ENCODE measurements at places on chromosomes 4 and X.

DNA sequence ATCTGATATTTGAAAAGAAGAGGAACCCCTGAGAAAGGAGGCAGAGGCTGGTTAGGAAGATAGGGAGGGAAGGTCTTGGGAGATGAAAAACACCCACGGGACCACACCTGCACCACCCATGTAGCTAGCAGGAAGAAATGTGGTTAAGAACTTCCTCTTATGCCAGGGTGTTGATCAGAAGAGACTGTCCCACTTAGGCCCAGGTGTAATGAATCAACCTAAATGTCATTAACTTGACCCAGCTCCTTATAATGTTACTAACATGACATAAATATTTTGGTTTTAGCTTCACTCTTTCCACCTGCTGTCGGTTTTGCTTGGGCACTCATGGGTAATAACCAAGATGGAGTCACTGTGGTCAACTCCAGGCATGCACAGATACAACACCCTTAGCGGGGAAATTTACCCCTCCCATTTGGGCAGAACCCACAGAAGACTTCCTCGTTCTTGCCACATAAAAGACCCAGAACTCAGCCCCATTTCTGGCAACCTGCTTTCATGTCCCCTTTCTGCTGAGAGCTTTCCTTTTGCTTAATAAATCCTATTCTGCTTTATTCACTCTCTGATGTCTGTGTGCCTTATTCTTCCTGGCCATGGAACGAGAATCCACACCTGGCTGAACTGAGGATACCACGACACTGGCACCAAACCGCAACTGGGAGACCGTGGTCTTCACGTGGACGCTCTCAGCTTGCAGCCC is 46.8 kb downstream of the ZNF141 start:
- DNase-seq, result no peak

GRCh38 chr4:52573551-52573950 is 85.5 kb downstream of the USP46 start:
- no peak for DNase-seq

DNA sequence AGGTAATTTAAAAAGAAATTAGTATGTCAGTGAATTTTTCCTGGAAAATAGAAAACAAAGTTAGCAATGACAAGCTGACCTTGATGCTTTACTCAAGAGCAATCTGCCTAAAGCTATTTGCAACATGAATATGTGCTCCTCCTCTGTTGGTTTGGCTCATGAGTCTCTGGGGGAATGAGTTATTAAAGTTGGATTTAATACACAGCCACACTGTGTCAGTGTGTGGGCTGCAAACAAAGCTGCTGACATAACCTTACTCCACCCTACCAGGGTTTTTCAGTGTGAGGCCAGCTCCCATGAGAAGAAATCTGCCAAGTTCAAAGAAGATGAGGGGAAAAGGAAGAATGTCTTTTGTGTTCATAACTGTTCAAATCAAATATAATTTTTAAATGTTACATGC is 280.5 kb downstream of the TLL1 start:
- no peak for DNase-seq

DNA sequence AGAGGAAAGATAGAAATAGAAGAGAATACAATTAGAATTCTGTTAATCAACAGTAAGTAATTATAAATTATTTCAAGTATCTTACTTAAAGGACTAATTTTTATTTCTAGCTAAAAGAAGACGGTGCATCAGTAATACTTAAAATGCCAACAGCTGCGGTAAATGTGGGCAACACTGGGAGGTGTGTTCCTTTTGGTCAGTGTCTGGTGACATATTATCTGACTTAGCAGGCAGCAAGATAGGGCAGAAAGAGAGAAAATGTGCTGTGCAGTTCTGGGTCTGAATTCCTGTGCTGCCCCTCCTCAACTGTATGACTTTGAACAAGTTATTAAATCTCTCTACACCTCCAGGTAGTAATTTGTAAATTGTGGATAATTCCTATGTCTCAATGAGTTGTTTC is 120.6 kb downstream of the ZNF827 start:
- no peak for DNase-seq

DNA sequence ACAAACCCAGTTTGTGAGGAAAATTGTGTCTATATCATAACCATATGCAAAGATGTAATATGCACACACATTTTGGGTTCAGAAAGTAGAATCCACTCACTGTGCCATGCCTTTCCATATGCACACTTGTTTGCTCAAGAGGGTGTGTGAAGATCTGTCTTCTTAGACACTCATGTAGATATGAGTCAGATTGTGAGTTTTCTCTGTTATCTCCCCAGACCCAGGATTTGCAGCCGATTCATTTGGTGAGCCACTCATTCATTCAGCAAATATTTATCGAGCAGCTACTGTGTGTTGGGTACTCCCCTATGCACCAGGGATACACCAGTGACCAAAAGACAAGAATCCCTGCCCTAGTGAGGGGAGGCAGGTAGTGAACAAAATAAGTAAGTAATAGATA is 81.5 kb downstream of the CLCN5 start:
- no peak for DNase-seq

- no peak for DNase-seq
These were observed 327.5 kb downstream of the BMPR1B start for GRCh38 chr4:95085124-95085833.

DNA sequence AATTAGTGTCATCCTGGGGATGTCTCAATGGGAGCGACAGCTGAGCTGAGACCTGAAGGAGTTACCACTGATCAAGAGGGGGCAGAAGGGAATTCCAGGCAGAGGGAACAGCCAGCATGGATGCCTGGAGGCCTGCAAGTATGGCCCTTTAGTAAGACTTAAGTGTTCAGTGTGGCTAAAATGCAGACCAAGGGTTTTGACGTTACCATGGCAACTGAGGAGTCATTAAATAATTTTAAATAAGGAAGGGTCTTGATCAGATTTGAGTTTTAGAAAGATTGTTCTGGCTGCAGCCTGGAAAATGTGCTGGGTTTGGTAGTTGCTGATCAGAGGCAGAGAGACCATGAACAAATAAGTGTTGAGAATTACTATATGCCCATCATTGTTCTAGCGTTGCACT is 285.5 kb downstream of the USP46 start:
- DNase-seq, result no peak

GRCh38 chr4:112431158-112431557 is 84.8 kb downstream of the NEUROG2 start:
- DNase-seq, result no peak

DNA sequence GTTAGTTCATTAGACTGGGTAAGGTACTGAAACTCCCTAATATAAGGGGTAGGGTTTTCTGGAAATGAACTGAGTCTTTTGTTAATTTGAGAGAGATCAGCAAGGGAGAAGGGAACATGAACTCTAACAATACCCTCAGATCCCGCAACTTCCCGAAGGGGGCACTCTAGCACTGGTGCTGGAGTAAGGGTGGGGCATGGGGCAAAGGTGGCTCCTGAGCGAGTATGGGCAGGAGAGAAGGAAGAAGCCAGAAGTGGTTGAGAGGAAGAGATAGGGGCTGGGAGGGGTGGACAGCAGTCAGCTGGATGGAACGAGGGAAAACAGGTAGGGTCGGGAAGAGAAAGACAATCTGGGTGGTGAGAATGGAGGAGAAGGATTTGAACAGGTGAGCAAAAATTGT is 183.2 kb upstream of the MAGEE2 start:
- DNase-seq, result no peak

DNA sequence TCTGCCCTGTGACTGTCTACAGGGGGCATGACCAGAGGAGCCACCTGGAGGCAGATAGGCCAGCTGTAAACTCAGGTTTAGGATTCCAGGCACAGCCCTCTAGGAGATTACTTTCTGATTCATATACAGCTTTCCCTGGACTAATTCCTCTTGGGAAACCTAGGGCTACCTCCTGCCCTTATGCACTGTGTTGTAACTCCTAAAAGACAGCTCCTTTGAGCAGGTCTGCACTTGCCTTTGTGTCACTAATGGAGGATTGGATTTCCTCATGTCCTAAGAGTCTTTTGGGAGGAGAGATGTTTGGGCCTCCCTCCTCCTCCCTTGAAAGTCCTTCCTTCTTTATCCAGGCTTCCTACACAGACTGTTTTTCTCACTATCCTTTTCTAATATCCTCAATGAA is 202.0 kb downstream of the PCDH19 start:
- no peak for DNase-seq

- DNase-seq, result no peak
These were observed 469.1 kb downstream of the GBA3 start for GRCh38 chr4:23161787-23162186.

GRCh38 chrX:30824275-30824674 is 64.8 kb downstream of the TAB3 start:
- DNase-seq, result no peak

DNA sequence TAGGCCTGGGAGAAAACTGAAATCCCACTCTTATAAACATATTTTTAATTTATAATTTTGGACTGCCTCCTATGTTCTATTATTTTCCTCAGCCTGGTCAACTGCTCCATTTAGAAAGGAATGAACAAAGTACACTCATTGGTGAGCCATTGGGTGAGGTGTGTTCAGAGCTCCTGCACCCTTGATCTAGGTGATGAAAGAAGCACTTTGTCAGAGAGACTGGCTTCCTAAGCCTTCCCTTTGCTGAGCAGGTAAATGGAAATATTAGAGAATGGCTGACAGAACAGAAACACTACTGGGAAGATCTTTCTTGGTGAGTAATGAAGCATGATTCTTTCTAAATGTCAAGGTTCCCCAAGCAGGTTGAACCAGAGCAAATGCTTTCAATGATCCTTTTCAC is 19.0 kb upstream of the ARHGAP24 start:
- no peak for DNase-seq

GRCh38 chr4:7253837-7254236 is 61.5 kb downstream of the SORCS2 start:
- DNase-seq, result no peak

- no peak for DNase-seq
These were observed 486.4 kb upstream of the RPS6KA3 start for GRCh38 chrX:20753076-20753475.

DNA sequence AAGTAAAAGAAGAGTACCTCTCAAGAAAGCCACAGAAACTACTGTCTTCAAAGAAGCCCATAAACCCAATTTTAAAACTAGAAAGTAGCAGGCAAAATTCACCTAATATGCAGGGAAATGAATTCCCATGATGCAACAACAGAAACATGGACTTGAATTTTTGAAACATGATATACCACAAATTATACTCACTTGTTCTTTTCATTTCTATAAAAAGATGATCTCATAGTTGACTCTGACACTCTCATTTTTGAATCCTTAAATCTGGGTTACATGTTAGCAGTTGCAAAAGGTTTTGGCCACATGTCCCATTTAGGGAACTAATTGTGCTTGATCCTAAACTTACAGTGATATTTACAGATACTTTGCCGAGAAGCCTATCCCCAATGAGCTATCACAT is 1130.8 kb downstream of the FAT4 start:
- DNase-seq, result no peak

DNA sequence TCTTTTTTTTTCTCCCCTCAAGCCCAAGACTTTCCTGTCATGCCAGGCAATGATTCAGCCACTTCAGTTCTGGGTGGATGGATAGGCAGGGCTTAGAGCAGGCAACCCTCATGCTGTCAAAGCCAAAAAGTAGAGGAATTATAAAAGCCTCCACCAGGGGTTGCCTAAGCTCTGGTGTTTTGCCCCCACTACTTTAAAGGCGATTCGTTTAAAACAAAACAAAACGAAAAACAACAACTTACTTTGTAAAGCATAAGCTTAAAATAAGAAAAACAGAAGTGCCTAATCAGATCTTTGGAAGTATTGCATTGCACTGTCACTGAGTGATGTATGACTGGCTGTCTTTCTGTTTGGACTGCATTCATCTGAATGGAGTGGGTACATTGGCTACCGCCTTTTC is 5.3 kb upstream of the IDS start:
- no peak for DNase-seq

GRCh38 chr4:175891851-175892250 is 79.8 kb upstream of the GPM6A start:
- DNase-seq, result no peak

GRCh38 chr4:57410331-57411052 is 300.3 kb upstream of the IGFBP7 start:
- DNase-seq, result no peak

- DNase-seq, result no peak
These were observed 54.4 kb downstream of the NBDY start for GRCh38 chrX:56783450-56783831.

DNA sequence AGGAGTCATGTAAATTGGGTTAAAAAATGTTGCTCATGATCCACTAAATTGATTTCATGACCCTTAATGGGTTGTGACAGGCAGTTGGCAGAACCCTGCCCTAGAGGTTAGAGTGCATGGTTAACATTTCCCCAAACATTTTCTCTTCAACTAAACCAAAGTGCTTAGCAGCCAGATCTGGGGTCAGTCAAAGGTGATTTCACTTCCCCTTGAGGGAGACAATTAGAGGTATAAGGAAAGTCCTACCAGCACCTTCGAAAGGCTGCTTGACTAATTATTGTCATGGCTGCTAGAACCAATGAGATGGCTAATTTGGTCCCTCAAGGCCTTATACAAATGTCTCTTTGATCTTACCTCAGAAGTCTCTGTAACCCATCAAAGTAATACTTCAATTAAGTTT is 30.9 kb upstream of the INTS6L start:
- DNase-seq, result peak; percentile 19

DNA sequence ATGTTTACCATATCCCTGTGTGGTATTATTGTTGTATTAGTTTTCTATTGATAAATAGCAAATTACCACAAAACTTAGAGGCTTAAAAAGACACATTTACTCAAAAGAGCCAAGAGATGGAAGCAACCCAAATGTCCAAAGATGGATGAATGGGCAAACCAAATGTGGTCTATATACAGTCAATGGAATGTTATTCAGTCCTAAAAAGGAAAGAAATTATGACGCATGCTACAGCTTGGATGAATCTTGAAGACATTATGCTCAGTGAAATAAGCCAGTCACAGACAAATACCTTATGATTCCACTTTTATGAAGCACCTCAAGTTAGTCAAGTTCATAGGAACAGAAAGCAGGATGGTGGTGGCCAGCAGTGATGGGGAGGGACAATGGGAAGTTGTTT is 144.7 kb downstream of the QDPR start:
- DNase-seq, result no peak

- no peak for DNase-seq
These were observed 29.7 kb downstream of the ATG4A start for GRCh38 chrX:108121291-108121690.

DNA sequence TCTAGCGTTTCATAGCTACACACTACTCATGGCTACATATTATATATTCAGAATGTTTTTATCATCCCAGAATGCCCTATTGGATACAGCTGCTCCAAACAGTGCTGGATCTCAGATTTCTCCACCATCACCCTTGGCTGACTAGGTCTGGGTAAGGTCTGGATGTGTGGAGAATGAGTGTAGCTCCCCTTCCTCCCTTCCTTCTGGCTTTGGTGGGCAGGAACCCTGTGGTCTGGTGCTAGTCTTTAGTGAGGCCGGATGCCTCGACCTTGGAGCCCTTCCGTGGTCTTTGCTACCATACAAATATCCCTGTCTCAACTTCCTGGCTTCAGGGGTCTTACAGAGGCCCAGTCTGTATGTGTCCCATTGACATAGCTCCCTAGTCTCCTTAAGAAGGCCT is 52.1 kb upstream of the KDR start:
- no peak for DNase-seq

GRCh38 chr4:181784881-181785280 is 458.3 kb upstream of the TENM3 start:
- DNase-seq, result no peak

GRCh38 chr4:66048861-66049260 is 378.6 kb upstream of the EPHA5 start:
- no peak for DNase-seq

- no peak for DNase-seq
These were observed 543.3 kb downstream of the GRID2 start for GRCh38 chr4:92847026-92847425.

- DNase-seq, result no peak
These were observed 203.5 kb upstream of the TET2 start for GRCh38 chr4:104942990-104943743.

GRCh38 chr4:99847362-99847976 is 30.8 kb downstream of the DAPP1 start:
- peak; percentile 17 for DNase-seq

GRCh38 chr4:114019969-114020358 is 40.5 kb upstream of the ARSJ start:
- no peak for DNase-seq

All from GM19239 (cell line).